ENCODE measurements at places on chromosomes 4 and X.
A peak's percentile ranks its signal among the peaks of the same experiment; 100 is the strongest.

- DNase-seq = no peak
These were observed 1001.6 kb upstream of the IGFBP7 start for GRCh38 chr4:58111818-58112217.

DNA sequence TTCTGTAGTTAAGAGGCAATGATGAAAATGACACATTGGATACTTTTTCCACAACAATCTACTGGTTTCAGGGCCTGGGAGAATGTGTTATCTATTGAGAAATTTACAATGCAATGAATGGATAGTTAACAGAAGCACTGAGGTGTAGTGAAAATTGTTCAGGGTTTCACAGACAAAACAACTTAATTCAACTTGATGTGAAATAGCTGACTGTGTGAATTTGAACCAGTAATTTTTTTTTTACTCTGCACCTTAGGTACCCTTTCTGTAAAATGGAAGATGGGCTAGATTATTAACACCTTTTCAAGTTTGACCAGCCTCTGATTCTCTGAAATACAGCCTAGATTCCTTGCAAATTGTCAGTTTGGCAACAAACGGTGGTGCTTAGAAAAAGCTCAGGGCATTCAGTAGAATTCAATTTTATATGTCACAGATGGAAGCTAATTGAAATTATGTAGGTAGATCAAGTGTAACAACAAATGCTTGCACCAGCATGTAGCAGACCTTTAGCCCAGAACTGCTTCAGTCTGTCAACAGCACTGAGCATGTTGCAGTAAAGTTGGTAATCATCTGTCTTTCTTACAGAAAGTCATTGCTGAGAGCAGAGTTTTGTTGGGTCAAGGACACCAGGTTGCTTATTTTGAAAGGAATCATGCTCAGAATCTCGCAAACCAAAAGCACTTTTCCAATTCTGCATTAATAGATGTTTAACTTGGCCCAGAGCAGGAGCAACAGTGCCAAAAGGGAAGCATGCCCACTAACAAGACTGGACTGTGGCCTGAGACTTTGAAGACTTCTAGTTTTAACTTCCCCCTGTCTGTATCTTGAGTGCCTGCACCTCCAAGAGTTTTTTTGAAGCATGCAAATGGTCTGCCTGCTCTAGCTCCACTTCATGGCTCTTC, 526.6 kb downstream of the PACRGL start:
- no peak for DNase-seq

- no peak for DNase-seq
These were observed 25.6 kb upstream of the SPP1 start for GRCh38 chr4:87949961-87950360.

DNA sequence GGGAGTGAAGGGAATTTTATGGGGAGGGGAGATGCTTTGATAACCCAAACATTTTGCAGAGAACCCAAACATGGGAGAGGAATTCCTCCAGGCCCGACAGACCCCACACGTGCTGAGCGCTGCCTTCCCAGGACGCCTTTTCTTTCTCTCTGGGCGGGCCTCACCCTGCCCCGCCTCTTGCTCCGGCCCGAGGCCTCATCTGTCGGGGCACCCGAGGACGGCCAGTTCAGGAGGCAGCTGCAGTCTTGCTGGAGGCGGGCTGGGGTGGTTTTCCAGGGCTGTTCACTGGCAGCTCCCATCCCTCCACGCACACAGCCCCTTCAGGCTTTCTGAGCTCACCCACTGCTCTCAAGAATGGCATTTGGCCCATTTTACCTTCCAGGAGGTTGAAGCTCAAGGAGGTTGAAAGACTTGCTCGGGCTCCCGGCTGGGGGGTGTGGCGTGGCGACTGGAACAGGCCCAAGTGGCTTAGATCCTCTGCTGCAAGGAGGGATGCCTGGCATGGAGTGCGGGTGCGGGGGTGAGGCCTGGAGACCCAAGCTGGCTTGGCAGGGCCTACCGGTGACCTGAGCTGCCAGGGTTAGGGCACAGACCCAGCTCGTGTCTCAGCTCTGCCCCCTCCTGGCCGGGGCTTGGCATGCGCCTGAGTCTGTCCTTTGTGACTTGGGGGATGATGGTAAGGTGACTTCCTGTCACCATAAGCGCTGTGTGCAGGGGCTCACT, 99.2 kb downstream of the PSAPL1 start:
- DNase-seq = peak; percentile 60

GRCh38 chr4:105014635-105015034, 132.0 kb upstream of the TET2 start:
- DNase-seq = no peak

DNA sequence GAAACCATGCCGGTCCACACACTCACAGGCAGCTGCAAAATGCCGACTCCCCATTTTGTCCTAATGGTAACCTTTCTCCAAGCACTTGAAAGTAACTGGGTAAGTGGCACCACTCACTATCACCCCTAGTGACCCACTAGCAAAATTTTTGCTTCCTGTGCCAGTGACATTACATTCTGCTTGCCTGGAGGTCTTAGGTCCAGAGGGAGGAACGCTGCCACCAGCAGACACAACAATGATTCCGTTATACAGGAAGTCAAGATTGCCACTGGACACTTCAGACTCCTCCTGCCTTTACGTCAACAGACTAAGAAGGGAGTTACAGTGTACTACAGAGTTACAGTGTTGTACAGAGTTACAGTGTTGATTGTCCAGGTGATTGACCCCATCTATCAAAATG, 11.8 kb upstream of the TMEM192 start:
- no peak for DNase-seq

- DNase-seq = no peak
These were observed 1984.3 kb upstream of the IGFBP7 start for GRCh38 chr4:59094505-59094904.

- DNase-seq = no peak
These were observed 199.3 kb upstream of the ADAMTS3 start for GRCh38 chr4:72768364-72768763.

DNA sequence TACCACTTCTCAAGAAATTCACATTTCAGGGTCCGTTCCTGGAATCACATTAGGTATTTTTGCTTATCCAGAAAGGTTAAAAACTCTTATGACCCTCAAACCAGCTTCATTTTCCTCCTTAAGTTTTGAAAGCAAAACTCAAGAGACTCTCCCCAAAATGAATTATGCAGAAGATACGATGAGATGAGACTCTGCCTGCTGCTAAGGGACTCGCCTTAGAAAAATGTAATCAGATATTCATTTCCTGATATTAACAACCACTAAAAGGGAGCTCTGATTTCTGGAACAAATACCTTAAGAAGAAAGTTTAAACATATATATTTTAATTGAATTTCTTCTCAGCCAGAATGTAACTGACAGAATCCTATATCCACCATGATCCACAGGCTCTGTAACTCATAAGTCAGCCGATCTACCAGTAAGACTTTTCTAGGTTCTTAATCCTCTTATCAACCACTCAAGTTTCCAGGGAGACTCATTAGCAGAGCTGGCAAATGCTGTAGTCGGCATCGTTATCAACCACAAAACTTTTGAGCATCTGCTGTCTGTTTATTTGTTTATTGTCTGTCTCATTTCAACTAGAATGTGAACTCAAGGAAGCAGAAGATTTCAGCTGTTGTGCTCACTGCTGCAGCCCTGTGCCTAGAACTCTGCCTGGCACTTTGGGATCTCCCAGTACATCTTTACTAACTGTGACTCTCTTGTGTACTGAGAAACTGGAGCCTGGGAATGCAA, 112.5 kb downstream of the LDB2 start:
- no peak for DNase-seq

- DNase-seq = no peak
These were observed 198.6 kb upstream of the EMCN start for GRCh38 chr4:100716416-100716815.

DNA sequence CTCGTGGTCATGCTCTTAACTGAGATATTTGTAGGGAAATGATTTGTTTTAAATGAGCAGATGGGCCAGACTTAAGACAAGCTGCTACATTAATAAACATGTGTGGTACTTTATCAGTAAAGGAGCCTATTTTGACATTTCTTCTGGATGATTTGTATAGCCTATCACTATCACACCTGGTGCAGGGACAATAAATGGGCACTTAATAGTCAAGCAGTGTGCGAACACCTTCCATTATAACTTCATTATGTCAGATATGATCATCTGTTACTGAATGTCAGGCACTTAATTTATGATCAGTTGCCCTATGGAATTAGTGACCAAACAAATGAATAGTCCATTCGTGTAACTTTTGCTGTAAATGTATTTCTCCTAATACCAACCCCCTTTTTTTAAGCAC, 628.8 kb downstream of the ADGRL3 start:
- no peak for DNase-seq

GRCh38 chr4:184016759-184017668, 111.9 kb downstream of the STOX2 start:
- no peak for DNase-seq

Data from stimulated activated CD8-positive, alpha-beta memory T cell treated with anti-CD3 and anti-CD28 coated beads, Interleukin-2, amount 100 ng/mL, for 48 hours (primary cell).